Glutamatergic neuron (in vitro differentiated cells): ENCODE measurements at places on chromosomes 6 and 20.

DNA sequence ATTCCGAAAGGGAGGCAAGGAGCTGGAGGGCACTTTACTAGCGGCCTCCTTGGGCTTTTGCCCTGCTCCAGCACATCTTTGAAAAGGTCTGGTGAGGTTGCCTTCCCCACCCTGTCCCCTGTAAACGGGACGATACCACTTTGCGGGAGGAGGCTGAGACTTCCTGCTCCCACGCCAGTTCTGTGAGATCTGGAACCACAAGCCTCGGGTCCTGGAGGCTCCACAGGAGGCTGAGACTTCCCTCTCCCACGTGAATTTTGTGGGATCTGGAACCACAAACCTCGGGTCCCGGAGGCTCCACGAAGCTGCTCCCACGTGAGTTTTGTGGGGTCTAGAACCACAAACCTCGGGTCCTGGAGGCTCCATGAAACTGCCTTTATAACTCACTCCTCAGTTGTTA lies 209.3 kb downstream of the DLL1 start:
- no peak for DNase-seq

DNA sequence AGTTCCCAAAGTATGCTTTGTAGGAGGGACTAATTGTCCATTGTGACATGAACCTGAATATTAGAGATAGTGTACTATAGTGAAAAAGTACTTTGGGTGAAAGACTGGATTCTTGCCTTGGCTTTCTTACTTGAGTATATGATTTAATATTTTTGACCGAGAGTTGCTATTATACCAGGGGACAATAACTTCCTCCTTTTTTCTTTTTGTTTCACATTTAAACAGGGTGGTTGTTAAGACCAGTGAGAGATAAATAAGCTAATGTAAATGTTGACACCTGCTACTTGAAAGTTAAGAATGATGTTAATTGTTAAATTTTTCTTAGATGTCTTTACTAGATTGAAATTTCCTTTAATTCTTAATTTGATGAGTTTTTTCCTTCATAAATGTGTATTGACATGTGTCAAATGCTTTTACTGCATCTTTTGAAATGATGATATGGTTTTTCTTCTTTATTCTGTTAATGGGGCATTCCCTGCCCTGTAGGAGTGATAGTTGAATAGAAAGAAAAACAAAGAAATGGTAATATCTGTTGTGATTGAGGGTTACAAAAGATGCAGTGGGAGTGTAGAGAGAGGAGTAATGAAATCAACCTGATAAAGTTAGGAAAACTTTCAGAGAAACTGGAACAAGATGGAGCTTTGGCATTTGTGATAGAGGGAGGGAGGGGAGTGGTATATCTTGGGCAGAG lies 48.4 kb downstream of the ZFAND3 start:
- no peak for DNase-seq

DNA sequence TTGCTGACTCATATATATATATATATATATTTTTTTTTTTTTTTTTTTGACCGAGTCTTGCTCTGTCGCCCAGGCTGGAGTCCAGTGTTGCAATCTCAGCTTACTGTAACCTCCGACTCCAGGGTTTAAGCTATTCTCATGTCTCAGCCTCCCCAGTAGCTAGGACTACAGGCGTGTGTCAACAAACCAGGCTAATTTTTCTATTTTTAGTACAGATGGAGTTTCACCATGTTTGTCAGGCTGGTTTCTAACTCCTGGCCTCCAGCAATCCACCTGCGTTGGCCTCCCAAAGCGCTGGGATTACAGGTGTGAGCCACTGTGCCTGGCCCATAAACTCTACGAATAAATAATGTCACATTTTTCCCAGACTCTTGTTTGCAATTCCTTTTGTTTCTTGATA lies 4.8 kb downstream of the LRP11 start:
- no peak for DNase-seq

- no peak for DNase-seq
Measured at GRCh38 chr6:138493413-138493812, 5.9 kb downstream of the NHSL1 start.

DNA sequence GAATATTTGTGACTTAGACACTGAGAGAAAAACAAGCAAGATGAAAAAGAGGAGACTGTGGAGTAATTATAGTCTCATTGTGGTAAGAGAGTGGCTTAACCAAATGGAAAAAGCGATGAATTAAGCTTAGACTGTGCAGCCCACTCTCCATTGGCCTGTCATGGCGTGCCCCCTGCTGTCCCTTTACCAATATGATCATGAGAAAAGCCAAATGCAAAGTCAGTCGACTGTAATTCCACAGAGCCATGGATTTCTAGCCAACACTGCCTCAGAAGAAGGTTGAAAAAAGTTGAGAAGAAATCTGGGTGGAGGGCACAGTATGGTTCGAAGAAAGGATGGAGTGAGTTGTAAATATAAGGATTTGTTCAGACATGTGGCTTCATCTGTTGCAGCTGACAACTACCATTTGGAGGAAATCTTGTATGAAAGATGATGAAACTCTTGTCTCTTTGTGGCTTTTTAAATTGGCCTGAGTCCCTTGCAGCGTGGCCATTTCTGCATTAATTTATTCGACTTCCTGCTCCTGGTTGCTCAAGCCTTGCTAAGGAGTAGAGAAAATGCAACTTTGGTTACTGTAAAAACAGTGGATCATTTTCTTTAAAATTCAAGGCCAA lies 251.4 kb downstream of the DOK5 start:
- no peak for DNase-seq

GRCh38 chr20:24743641-24744040 lies 205.4 kb upstream of the CST7 start:
- DNase-seq: no peak

- no peak for DNase-seq
Measured at GRCh38 chr6:122400462-122401089, 1.1 kb downstream of the HSF2 start.

- DNase-seq: no peak
Measured at GRCh38 chr20:33554914-33555420, 65.1 kb downstream of the CBFA2T2 start.

GRCh38 chr6:107083921-107084320 lies 31.4 kb downstream of the BEND3 start:
- DNase-seq: no peak

GRCh38 chr6:87869064-87869905 lies 167.3 kb upstream of the AKIRIN2 start:
- DNase-seq: no peak

GRCh38 chr20:327186-328026 lies 2.1 kb downstream of the SOX12 start:
- peak; percentile 88 for DNase-seq

DNA sequence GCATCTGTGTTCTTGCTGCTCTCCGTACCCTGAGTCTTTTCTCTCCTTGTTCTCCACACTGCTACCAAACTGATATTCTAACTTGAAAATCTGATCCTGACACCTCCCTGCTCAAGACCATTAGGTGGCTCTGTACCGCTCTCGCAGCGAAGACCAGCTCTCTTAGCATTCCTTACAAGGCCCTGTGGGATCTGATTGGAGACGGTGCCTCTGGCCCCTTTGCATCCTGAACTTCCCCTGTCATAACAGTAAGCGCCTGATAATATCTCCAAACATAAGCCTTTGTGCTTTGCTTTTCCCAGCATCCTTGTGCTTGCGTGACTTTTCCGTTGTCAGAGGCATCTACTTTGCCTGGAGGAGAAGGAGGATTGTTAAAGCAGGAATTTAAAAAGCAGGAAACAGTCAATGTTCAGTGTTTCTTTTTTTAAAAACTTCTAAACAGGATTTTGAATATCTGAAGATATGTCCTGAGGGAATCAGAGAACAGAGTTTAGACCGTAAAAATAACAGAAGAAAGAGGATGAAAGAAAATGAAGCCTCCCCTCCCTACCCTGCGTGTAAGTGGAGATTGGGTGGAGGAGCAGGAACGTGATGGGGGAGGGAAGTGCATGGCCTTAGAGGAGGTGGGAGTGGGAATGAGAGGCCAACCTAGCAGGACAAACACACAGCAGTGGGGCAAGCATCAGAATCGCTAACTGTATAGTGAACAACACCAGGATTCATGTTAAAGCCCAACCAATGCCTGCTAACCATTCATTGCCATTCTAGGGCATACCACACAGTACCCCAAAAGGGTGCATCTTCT lies 89.2 kb upstream of the STMND1 start:
- peak; percentile 18 for DNase-seq
